Stimulated activated CD4-positive, alpha-beta T cell treated with anti-CD3 and anti-CD28 coated beads, Interleukin-1b, Interleukin-23, amount 100 ng/mL, for 48 hours (primary cell): ENCODE measurements at places on chromosomes 2 and 18.

GRCh38 chr2:172173174-172173706 lies 70.5 kb upstream of the DLX2 start:
- DNase-seq: no peak

- DNase-seq: no peak
Measured at GRCh38 chr2:101782427-101782792, 84.9 kb downstream of the MAP4K4 start.

DNA sequence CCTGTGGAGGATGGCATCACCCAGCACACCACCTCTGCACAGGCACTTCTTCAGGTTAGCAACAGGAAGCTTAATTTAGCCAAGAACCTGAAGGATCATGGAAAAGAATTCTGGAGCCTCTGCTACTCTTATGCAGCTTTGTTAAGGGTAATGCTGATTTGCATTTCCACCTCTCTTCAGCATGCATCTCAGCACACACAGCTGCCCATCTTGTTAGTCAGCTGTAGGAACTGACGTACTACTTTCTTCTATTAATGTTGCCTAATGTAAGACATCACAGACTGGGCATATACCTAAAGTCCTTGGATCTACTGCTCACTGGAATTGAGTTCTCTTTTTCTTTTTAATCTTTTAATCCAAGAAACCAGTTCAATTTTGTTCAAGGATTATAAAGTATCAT lies 181.0 kb downstream of the SPP2 start:
- DNase-seq: no peak

GRCh38 chr2:24363301-24363700 lies 3.0 kb upstream of the ITSN2 start:
- DNase-seq: no peak

DNA sequence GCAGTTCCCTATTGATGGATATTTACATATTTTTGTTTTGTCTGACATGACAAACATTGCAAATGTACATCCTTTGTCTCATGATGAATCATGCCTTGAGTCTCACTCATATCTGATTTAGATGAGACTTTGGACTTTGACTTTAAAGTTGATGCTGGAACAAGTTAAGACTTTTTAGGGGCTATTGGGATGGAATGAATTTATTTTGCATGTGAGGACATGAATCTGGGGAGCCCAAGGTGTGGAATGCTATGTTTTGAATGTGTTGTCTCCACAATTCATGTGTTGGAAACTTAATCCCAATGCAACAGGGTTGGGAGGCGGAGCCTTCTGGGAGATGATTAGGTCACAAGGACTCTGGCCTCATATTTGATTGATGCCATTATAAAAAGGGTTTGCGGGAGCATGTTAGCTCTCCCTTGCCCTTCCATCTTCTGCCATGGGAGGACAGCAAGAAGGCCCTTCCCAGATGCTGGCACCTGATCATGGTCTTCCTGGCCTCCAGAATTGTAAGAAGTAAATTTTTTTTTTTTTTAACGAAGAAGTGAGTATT lies 29.1 kb upstream of the INO80D start:
- DNase-seq: no peak

DNA sequence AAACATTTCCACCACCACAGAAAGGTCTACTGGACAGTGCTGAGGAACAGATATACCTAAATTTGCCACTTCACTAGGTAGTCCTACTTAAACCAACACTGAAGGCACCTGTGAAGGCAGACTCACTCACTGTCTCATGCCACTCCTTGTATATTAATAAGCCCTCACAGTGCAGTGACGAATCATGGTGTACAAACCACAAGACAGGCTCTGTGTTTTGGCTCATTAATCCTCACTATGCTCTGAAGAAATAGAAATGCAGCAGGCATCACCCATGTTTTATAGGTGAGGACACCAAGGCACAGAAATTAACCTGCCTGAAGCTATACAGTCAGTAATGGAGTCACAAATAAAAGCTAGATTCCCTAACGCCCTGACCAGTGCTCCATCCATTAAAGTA lies 44.3 kb downstream of the BARD1 start:
- DNase-seq: no peak

GRCh38 chr2:134231301-134231964 lies 22.4 kb upstream of the MGAT5 start:
- DNase-seq: no peak

DNA sequence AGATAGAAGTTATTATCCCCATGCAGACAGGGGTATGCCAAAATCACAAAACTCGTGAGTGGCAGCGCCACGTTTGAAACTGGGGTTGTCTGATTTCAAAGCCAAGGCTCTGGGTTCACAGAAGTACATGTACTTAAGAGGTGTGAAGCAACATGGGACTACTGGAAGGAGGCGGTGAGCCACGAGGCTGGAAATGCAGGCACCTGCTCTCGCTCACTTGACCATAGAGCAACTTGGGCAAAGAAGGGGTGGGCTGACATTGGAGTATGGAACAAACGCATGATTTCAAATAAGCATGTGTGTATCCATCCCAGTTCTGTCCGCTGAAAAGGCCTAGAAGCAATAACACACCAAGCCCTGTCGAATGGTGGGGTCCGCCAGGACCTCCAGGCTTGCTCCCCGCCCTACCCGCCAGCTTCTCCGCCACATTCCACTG lies 593 bp upstream of the ACTR2 start:
- DNase-seq: no peak

- no peak for DNase-seq
Measured at GRCh38 chr2:238966072-238966937, 118.4 kb downstream of the TWIST2 start.

GRCh38 chr18:78999939-79000338 lies 20.3 kb downstream of the SALL3 start:
- DNase-seq: no peak

GRCh38 chr2:19669559-19669958 lies 232.2 kb downstream of the TTC32 start:
- DNase-seq: no peak

DNA sequence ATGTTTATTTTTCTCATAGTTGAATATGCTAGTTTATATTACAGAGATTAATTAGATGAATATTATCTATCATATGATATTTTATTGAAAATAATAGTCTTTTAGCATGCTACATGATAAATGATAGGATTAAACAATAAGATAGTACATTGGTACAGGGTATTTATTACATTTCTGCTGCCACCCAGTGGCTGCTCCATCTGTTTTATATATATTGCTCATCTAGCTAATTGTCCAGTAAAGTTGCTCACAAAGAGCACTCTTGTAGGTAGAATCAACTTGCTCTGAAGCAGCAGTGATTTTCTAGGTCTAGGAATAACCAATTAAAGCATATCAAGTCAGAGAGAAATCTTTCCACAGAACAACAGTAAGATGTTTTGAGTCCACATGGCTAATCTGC lies 183.3 kb downstream of the ASXL3 start:
- no peak for DNase-seq
